ENCODE measurements at places on chromosomes 13 and 19. TPM values are rescaled to one million over a fixed set of nuclear protein-coding genes. Genes with fewer than 3 reads are reported as not detected.

- DNase-seq: no peak
- H3K4me3 ChIP-seq: no peak overlapping the region
- no peaks in the 10 kb centered on the region for H3K36me3 ChIP-seq
- no peak overlapping the region for H3K27ac ChIP-seq
Observed at GRCh38 chr13:91295712-91296410, 51.6 kb upstream of the MIR17HG start.

The WASF3 gene
- total RNA-seq: 2.0 TPM

DNA sequence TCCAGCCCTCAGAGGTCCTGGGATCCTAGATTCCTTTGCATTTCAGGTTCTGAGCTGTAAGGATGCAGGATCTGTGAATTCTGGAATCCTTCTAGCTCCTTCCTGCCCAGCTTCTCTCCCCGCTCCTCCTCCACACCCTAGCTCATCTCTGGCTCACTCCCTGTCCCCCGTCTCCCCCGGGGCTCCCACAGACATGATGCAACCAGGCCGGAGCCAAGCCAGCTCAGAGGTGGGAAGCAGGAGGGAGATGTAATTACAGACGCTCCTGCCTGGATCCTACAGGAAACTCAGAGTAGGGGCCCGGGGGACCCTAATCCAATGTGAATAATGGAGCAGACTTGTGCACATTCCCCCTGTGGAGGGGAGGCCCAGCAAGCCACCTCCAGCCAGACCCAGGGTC, 4.5 kb downstream of the GNG8 start:
- H3K36me3 ChIP-seq: no peaks in the 10 kb centered on the region
- no peak for DNase-seq
- no peak overlapping the region for H3K27ac ChIP-seq
- H3K4me3 ChIP-seq: no peak overlapping the region

DNA sequence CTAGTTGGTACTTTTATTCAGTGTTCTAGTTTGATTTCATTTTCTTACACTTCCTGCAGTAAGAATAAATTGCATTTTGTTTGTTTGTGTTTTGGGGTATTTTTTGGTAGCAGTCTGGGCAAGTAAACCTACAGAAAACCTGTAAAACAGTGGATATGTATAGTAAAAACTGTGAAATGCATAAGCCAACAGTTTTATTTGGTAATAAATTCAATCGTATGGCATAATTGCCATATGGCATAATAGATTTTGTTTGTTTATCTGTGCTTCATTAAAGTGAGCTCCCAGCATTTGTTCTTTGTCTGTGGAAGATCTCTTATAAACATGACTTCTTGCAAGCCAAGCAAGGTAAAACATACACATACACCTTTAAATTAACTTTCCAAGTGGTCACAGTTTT, 111.9 kb downstream of the PCDH9 start:
- H3K36me3 ChIP-seq: no peaks in the 10 kb centered on the region
- H3K4me3 ChIP-seq: no peak overlapping the region
- no peak overlapping the region for H3K27ac ChIP-seq
- no peaks in the 10 kb centered on the region for H3K27me3 ChIP-seq

GRCh38 chr19:16268676-16269319, 55.8 kb upstream of the KLF2 start:
- H3K4me1 ChIP-seq: no peaks in the 10 kb centered on the region
- H3K27me3 ChIP-seq: no peaks in the 10 kb centered on the region
- no peak overlapping the region for H3K4me3 ChIP-seq
- DNase-seq: no peak
- H3K27ac ChIP-seq: no peak overlapping the region

DNA sequence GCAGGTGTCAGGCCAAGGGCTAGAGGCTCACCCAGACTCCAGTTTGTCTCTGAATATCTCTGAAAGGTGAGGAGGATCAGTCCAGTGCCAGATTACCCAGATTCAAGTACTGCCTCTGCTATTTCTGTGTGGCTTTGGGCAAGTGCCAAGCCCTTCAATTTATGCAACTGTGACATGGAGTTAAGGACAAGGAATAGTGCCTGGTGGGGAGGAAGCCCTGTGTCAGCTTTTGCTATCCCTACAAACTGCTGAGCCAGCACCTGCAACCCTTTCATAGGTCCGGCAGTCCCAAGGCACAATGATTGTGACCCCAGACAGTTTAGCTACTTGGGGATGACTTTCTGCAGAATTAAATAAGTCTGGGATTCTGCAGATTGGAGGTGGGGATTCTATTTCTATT, 123.0 kb downstream of the KL start:
- no peak for DNase-seq
- H3K27me3 ChIP-seq: no peaks in the 10 kb centered on the region
- peaks cover 12% of the 10 kb centered on the region for H3K36me3 ChIP-seq
- H3K27ac ChIP-seq: no peak overlapping the region

DNA sequence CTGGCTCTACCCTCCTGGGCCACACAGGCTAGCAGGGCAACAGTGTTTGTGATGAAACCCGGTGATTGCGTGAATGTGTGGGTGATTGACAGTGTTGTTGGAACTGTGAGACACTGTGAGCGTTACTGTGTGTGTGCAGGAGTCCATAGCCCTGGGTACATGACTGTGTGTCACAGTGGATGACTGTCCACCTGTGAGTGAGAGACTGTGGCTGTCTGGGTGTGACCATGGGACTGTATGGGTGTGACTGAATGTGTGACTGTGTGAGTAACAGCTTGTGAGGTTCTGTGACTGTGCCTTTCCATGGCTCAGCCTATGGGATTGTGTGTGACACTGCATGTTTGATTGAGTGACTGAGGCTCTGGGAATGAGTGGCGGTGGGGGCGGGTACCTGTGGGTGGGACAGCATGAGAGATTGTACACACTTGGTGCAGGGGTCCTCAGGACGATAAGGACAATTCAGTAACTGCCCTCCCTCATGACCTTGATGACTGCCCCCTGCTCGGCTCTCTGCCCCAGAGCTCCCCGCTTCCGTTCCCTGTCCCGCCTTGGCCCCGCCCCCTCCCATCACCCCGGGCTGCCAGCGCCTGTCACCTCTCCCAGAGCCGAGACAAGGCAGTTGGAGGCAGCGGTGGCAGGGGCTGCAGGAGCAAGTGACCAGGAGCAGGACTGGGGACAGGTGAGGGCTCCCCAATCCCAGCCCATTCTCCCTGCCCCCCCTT, at the start of gene GIPR:
Gene GIPR, plus strand, starts transcription at position 602 of the 722 bp plus-strand sequence. CDS start 1,300 bp downstream, outside the sequence.
- no peak within 1 kb of the TSS for H3K27ac ChIP-seq
- H3K27me3 ChIP-seq: no peaks in the 10 kb centered on the region
- no peaks in the 10 kb centered on the region for H3K36me3 ChIP-seq
- H3K4me1 ChIP-seq: peaks cover 5% of the 10 kb centered on the region

DNA sequence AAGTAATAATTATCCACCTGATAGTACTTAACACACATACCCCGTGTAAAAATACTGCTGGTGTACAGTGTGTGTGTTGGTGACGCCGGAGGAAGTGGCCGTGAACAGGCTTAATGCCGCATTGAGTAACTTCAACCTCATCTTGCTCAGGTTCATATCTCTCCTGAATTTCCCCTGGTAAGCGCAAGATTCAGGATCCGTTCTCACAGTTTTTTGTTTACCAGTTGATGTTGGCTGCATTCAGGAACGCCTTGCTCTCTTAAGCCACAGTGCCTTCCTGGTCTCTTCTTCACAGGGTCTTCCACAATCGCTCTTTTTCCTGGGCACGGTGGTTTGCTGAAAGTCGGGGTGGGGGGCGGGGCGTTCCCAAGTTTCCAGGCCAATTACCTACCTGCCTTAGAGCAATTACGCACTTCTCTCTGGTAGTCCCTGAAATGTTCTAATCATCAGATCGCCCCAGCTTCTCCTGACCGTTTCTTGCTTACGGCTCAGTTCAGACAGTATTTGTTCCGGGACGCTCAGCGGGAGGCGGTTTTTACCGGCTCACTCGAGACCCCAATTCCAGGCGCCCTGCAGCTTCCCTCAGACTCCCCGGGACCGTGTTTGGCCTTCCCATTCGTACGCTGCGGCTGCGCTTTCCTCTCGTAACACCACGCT, 706 bp upstream of the DNAJC3 start:
- peak overlapping the region; percentile 91 for H3K4me3 ChIP-seq
- peak overlapping the region; percentile 71 for H3K27ac ChIP-seq
- H3K27me3 ChIP-seq: no peaks in the 10 kb centered on the region
- DNase-seq: peak; percentile 37
- H3K36me3 ChIP-seq: no peaks in the 10 kb centered on the region

DNA sequence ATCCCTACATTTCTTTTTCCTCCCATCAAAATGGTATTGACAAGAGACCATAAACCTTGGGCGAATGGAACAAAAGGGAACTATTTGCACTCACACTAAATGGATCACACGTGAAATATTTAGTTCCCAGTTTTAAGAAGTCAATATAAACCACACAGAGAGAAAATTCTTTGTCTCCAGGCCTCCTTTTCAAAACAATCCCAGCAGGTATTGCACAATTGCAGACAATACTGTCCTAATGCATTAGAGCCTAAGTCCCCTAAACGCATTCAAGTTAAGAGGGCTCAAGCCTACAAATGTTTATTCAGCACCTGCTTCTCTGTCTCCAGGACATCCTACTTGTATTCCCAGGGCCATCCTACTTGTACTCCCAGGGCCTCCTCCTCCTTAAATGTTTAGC, 1.3 kb upstream of the B3GLCT start:
- H3K4me3 ChIP-seq: no peak overlapping the region
- no peak overlapping the region for H3K27ac ChIP-seq
- peaks cover 14% of the 10 kb centered on the region for H3K4me1 ChIP-seq
- no peaks in the 10 kb centered on the region for H3K36me3 ChIP-seq
- no peak for DNase-seq

The TEX26 gene
- not detected for total RNA-seq

The SRRM5 gene
- 0.11 TPM for total RNA-seq

DNA sequence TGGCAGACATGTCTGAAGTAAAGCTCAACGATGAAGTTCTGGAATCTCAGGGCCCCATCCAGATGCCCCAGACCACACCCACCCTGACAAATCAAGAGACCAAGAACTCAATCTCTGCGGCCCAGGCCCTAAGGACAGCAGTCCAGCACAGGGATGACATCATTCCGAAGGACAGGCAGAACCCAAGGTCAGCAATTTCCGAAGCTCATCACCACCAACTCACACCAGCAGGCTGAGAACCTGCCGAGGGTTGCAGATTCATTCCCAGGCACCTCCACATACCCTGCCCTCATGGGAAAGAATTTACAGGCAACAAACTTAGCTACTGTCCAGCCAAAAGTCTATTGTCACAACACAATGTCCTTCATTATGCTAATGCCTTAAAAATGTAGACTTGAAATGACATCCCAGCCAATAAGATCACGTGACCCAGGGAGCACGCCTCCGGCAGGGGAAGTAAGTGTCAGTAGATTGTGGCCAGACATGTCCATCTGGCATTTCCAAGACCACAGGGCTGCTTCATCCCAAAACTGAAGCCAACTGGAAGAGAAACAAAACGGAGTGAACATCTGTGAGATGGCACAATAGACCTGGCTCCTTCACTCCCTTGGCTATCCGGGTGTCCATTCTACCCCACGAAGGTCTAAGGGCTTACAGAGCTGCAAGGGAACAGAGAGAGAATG, 98.8 kb downstream of the CRYL1 start:
- H3K27ac ChIP-seq: no peak overlapping the region
- no peaks in the 10 kb centered on the region for H3K36me3 ChIP-seq
- H3K27me3 ChIP-seq: no peaks in the 10 kb centered on the region
- no peak for DNase-seq
- H3K4me1 ChIP-seq: 0 out of 2 replicates have a peak, but pooled peaks cover 6% of the 10 kb centered on the region

DNA sequence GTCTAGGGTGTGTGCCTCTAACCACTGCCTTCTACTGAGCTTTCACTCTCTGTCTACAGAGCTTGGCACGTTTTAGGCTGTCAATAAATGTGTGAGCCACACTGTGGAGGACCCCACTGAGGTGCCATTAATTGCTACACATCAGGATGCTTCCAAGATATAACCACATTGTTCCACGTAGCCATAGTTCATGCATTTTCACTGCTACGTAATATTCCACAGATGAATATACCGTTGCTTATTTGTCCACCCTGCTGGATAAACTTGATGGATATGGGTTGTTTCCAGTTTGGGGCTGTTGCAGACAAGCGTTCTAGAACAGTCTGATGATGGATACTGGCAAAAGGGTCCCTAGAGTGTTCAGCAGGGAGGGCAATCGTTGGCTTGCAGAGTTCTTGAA, 11.3 kb upstream of the NUMBL start:
- no peaks in the 10 kb centered on the region for H3K27me3 ChIP-seq
- H3K36me3 ChIP-seq: no peaks in the 10 kb centered on the region
- no peak overlapping the region for H3K27ac ChIP-seq
- H3K4me3 ChIP-seq: no peak overlapping the region
- DNase-seq: no peak

DNA sequence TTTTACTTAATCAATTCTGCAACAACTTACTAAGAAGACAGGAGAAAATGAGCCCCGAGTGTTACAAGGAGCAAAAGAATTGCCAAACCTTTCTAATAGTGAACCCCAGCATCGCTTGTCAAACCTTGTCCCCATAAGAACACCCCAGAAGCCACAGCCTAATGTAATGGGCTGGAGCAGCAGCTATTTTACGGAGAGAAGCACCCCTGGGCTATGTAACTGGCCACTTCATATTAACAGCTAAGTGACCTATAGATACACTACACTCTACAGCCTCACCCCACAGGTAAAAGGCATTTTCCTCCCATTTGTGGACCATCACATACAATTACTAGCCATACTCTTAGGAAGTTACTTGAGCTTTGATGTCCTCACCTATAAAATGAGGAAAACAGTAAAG, 27.3 kb upstream of the CPB2 start:
- no peak overlapping the region for H3K4me3 ChIP-seq
- peaks cover 14% of the 10 kb centered on the region for H3K36me3 ChIP-seq
- H3K4me1 ChIP-seq: peaks cover 19% of the 10 kb centered on the region

- H3K27ac ChIP-seq: no peak overlapping the region
- DNase-seq: no peak
- H3K27me3 ChIP-seq: no peaks in the 10 kb centered on the region
- H3K4me3 ChIP-seq: no peak overlapping the region
- no peaks in the 10 kb centered on the region for H3K4me1 ChIP-seq
Observed at GRCh38 chr19:39470724-39471339, 9.8 kb upstream of the TIMM50 start.

- H3K27me3 ChIP-seq: no peaks in the 10 kb centered on the region
- DNase-seq: peak; percentile 42
Observed at GRCh38 chr19:40257096-40257517, 28.0 kb downstream of the AKT2 start.

The MZT1 gene
- 17.0 TPM for total RNA-seq

DNA sequence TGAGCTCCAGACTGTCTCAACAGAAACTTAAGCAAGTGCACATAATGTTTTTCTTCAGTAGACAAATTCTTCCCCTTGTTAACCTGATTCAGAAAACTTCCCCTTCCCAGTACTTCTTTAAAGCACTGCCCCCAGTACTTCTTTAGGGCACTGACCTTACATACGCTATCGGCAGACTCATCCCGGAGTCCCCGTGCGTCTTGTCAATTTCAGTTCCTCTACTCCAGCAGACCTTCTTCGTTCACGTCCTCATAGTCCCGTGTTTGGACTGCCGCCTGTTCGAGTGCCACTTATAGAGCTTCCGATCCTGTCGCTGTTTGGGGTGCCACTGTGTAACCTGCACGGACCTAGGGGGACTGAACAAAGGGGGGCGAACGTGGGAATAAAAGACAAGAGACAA, 29.0 kb downstream of the ZNF627 start:
- peaks cover under 1% of the 10 kb centered on the region for H3K36me3 ChIP-seq
- no peaks in the 10 kb centered on the region for H3K27me3 ChIP-seq
- no peak overlapping the region for H3K27ac ChIP-seq

All from PC-3 (cell line).